H1 (cell line): ENCODE measurements at places on chromosomes 7 and 10. TPM values are rescaled to one million over a fixed set of nuclear protein-coding genes. Genes with fewer than 3 reads are reported as not detected.

The TMEM236 gene
- total RNA-seq: 0.07 and 0.11 TPM in 2 replicates

The PRSS1 gene
- not detected in 2 replicates for total RNA-seq

The TEX47 gene
- not detected in 2 replicates for total RNA-seq

The COPG2 gene
- 51.3 and 53.1 TPM in 2 replicates for total RNA-seq

The SPDYE6 gene
- not detected in 2 replicates for total RNA-seq

The ANXA8 gene
- total RNA-seq: not detected in 2 replicates

The SH2B2 gene
- 17.5 and 18.7 TPM in 2 replicates for total RNA-seq

The CRPPA gene
- total RNA-seq: 0.39 and 0.71 TPM in 2 replicates

The AS3MT gene
- total RNA-seq: 10.3 and 10.4 TPM in 2 replicates

The MSMB gene
- total RNA-seq: not detected in 2 replicates

The PIK3AP1 gene
- total RNA-seq: 2.9 and 4.5 TPM in 2 replicates

The TMEM270 gene
- total RNA-seq: not detected in 2 replicates

DNA sequence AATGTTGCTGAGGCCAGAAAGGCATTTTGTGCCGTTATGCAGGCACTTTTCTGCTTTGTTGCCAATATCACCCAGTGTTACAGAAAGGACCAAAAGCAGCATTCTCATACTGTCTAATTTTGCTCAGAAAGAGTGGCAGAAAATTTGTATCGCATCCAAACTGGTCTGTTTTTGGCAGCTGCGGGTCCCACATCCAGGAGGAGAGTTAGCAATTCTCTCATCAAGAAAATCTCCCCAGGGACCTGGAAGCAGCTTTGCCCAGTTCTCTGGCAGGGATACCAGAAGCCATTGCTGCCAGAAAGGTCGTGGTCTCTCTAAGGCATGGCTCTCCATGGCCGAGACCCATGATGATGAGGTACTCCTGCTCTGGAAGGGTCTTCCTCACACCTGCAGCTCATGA is 489.2 kb upstream of the ZMIZ1 start:
- H3K4me1 ChIP-seq: no peaks in the 10 kb centered on the region
- no peaks in the 10 kb centered on the region for H3K36me3 ChIP-seq
- no peaks in the 10 kb centered on the region for H3K27me3 ChIP-seq
- no peak for DNase-seq

DNA sequence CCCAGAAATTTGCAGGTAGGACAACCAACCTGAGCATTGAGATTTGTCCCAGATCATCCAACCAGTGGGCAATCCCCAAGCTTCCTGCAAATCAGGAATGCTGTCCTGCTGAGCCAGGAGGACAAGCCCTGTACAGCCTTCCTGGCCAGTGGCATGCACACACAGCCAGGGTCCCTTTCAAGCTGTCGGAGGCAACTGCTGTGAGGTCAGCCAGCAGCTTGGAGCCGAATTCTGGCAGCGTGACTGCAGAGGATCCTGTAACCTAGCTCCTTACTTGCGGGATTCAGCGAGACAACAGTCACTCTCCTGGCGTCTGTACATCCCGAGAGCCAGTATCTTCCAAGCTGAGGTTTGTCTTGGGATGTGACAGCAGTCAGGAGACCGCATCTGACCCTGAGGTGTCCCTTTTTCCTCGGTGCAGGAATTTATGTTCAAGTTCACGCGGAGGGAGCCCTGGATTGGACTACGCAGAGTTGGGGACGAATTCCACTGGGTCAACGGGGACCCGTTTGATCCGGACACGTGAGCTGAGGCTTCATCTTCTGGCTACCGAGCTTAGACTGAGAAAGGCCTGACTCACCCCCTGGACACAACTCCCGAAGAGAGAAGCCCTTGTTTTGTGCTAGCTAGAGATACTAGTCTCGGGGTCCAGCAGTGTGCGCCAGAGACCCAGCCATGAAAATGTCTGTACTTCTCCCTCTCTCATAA is 18.3 kb downstream of the CLEC2L start:
- no peaks in the 10 kb centered on the region for H3K27me3 ChIP-seq
- no peak overlapping the region for H3K27ac ChIP-seq
- DNase-seq: no peak
- no peak overlapping the region for H3K4me3 ChIP-seq
- no peaks in the 10 kb centered on the region for H3K4me1 ChIP-seq

DNA sequence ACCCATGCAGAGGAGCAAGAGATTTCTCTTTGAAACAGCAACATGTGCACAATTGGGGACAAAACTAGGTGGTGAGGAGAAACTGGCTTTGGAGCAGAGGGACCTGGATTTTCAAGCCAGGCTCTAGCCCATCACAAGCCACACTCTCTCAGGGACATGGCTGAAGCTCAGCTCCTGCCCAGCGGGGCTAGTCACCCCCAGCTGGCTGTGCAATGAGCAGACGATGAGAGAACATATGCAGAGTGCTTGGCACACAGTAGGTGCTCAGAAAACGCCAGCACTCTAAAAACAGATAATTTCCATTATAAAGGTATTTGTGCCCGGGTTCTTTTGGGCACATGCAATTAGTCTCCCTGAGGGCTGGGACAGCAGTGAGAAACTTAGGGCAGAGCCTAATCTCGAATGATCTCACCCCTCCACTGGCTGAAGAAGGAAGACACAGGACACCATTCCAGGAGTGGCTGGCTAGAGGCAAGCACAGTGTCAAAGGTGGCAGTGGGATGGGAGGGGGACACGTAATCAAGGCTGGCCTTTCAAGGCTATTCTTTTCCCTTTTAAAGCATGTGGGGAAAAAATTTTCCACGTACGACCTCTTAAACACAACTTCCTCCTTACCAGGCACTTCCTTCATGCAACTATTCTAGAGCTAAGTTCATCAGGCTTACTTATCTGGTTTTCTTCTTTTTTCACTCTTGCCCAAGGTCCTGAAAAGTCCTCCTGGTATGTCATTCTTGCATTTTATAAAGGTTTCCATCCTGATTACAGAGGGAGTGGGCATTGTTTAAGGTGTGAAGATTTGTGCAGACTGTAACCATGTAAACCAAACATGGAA is 15.1 kb downstream of the FAM53B start:
- no peak overlapping the region for H3K27ac ChIP-seq
- H3K4me1 ChIP-seq: peaks cover 4% of the 10 kb centered on the region
- no peaks in the 10 kb centered on the region for H3K27me3 ChIP-seq
- DNase-seq: no peak

GRCh38 chr10:102208311-102209035 is 17.6 kb upstream of the ELOVL3 start:
- no peak for DNase-seq
- no peaks in the 10 kb centered on the region for H3K27me3 ChIP-seq
- H3K27ac ChIP-seq: no peak overlapping the region

DNA sequence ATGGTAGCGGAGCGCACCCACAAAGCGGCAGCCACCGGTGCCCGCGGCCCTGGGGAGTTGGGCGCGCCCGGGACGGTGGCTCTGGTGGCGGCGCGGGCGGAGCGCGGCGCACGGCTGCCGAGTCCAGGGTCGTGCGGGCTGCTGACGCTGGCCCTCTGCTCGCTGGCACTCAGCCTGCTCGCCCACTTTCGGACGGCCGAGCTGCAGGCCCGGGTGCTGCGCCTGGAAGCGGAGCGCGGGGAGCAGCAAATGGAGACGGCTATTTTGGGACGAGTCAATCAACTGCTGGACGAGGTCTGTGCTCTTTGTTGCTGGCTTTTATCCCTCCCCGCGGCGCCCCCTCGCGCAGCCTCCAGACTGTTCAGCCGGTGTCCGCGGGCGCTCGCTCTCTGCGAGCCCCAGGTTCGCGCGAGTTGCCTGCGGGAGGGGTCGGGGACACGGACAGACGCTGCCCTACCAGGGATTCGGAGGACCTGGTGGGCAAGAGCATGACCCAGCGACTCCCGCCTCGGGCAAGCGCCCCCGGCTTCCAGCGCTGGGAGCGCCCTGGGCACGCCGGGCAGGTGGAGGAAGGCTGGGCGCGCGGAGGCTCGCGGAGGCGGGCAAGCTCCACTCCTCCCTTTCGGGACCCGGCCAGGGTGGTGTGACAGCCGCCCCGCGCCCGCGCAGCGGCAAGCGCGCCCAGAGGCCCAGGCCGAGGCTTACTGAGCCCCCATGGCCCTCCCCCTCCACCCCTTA is 887 bp downstream of the COL13A1 start:
- H3K27ac ChIP-seq: no peak overlapping the region
- peak overlapping the region; percentile 51 for H3K4me3 ChIP-seq
- no peaks in the 10 kb centered on the region for H3K36me3 ChIP-seq
- H3K4me1 ChIP-seq: peaks cover 15% of the 10 kb centered on the region; the same call in 1 of the 2 replicates
- H3K27me3 ChIP-seq: peaks cover 22% of the 10 kb centered on the region; the same call in 1 of the 2 replicates
- peak; percentile 72 for DNase-seq

GRCh38 chr10:43411536-43411935 is 2.5 kb upstream of the HNRNPF start:
- H3K36me3 ChIP-seq: no peaks in the 10 kb centered on the region
- DNase-seq: no peak
- no peaks in the 10 kb centered on the region for H3K4me1 ChIP-seq
- H3K27ac ChIP-seq: no peak overlapping the region
- no peaks in the 10 kb centered on the region for H3K27me3 ChIP-seq

GRCh38 chr7:78125884-78126283 is 327.3 kb downstream of the PHTF2 start:
- no peak overlapping the region for H3K27ac ChIP-seq
- H3K36me3 ChIP-seq: no peaks in the 10 kb centered on the region
- no peak overlapping the region for H3K4me3 ChIP-seq
- no peaks in the 10 kb centered on the region for H3K27me3 ChIP-seq
- peaks cover 6% of the 10 kb centered on the region for H3K4me1 ChIP-seq

DNA sequence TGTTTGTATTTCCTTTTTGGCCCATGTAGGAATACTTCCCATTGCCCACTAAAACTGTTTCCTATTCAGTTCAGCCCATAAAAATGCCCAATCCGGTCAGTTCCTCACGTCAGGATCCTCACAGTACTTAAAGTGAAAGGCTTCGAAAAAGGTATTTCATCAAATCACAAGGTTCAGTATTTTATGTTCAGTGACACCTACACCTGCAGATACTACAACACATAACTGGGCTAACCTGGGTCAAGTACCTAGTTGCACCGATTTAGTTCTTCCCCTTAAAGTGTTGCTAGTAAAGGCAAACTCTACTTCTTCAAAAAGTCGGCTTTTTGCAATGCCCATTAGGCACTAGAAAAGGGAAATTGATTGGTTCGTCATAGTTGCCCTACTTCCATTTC is 1.1 kb downstream of the SNX13 start:
- no peaks in the 10 kb centered on the region; the same call in 1 of the 2 replicates for H3K4me1 ChIP-seq
- peak overlapping the region; percentile 93 for H3K4me3 ChIP-seq
- peak overlapping the region; percentile 82; the same call in 1 of the 2 replicates for H3K27ac ChIP-seq
- H3K27me3 ChIP-seq: no peaks in the 10 kb centered on the region
- no peaks in the 10 kb centered on the region for H3K36me3 ChIP-seq

GRCh38 chr7:26166684-26167266 is 14.8 kb downstream of the NFE2L3 start:
- H3K4me1 ChIP-seq: peaks cover 12% of the 10 kb centered on the region; the same call in 1 of the 2 replicates
- H3K36me3 ChIP-seq: no peaks in the 10 kb centered on the region
- H3K27me3 ChIP-seq: no peaks in the 10 kb centered on the region
- no peak overlapping the region for H3K4me3 ChIP-seq
- H3K27ac ChIP-seq: no peak overlapping the region

DNA sequence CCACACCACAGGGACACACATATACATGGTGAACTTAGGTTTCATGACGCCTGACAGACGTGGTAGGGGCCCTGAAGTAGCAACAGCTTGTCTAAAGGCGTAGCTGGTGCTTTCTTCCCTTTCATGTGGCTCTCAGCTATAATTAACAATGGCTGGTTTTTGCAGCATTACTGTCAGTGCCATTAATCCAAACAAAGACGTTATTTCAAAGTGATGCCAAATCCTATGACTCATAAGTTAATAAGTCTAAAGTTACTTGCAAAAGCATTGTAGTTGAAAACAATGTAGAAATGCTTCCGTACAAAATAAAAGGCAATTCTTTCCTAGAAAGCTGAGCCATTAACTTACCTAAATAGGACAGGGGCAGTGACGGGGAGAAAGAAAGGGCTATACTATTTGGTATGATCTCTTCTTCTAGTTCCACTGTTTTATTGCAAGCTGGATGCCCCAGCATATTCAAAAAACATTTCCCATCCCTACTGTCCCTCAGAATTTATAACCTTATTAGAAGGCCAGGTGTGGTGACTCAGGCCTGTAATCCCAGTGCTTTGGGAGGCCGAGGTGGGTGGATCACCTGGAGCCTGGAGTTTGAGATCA is 105.4 kb downstream of the ODAD2 start:
- H3K27me3 ChIP-seq: no peaks in the 10 kb centered on the region
- H3K4me1 ChIP-seq: no peaks in the 10 kb centered on the region
- H3K27ac ChIP-seq: no peak overlapping the region
- H3K4me3 ChIP-seq: no peak overlapping the region

DNA sequence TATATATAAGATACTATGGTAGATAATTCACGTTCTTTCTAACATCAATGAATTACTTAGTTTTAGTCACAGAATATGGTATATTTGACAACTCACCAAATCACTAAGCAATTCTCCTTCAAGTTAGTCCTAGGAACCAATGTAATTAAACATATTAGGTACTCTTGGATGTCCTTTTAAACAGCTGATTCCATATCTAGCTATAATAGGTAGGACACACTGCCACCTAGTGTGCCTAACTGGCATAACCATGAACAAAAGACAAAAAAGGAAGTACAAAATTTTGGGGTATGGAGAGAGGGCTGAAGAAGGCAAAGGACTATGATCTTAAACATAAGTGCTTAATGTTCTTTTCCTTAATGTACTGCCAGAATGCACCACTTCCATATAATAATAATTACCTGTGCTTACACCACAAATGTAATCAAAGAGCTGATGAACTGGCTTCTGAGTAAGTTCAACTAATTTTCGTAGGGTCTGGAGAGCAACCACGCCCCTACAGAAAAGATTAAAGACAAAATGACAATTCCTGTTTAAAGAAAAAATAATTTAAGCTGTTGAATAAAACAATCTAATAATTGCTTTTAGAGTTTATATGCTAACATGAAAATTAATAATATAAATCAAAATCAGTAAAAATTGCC is 28.7 kb downstream of the PNPLA8 start:
- H3K27me3 ChIP-seq: no peaks in the 10 kb centered on the region
- no peaks in the 10 kb centered on the region for H3K4me1 ChIP-seq
- no peak for DNase-seq

GRCh38 chr10:28385748-28386502 is 83.1 kb upstream of the MPP7 start:
- no peaks in the 10 kb centered on the region for H3K36me3 ChIP-seq
- DNase-seq: no peak
- H3K4me3 ChIP-seq: no peak overlapping the region
- H3K4me1 ChIP-seq: no peaks in the 10 kb centered on the region
- H3K27me3 ChIP-seq: no peaks in the 10 kb centered on the region

GRCh38 chr10:114779803-114780576 is 41.6 kb upstream of the FHIP2A start:
- no peak for DNase-seq
- H3K27ac ChIP-seq: no peak overlapping the region
- H3K4me1 ChIP-seq: no peaks in the 10 kb centered on the region
- H3K36me3 ChIP-seq: no peaks in the 10 kb centered on the region

GRCh38 chr7:74174606-74175082 is 488 bp downstream of the EIF4H start:
- no peaks in the 10 kb centered on the region for H3K27me3 ChIP-seq
- H3K4me3 ChIP-seq: peak overlapping the region; percentile 90
- 0 out of 2 replicates have a peak, but pooled peaks cover 2% of the 10 kb centered on the region for H3K36me3 ChIP-seq
- H3K4me1 ChIP-seq: peaks cover 14% of the 10 kb centered on the region

GRCh38 chr10:114420811-114421485 is 16.6 kb upstream of the AFAP1L2 start:
- H3K4me1 ChIP-seq: no peaks in the 10 kb centered on the region
- no peak overlapping the region for H3K4me3 ChIP-seq
- DNase-seq: no peak
